ENCODE measurements at places on chromosomes 13 and 19.

DNA sequence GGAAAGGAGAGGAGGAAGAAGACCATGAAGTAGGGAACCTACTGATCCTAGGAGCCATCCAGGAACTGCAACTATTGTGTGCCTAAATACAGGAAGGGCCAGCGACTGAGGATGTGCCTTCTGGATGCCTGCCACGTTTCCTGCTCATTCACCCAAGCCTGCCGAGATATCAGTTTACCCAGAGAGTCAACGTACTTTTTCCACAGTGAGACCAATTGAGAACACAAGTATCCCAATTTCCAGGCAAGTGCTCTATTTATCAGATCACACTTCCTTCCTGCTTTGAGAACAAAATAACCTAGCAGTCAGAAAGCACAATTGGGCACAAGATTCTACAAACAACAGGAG, 122.4 kb downstream of the AKAP11 start:
- DNase-seq = no peak

DNA sequence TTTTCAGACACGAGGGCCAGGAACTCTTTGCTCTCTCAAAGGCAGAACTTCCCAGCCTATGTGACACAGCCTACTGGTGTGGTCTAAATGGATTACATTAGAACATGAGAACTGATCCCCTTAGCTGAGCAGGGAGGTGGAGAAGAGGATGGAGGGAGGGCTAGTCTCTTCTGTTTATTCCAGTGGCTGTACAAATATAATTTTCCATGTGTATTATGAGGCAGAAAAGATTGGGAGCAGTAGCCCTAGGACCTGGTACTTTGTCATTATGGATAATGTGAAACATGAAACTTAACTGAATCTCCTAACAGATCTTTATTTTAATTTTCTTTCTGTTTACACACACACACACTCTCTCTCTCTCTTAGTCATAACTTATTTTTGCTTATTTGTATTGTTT, 82.1 kb downstream of the WDFY2 start:
- no peak for DNase-seq

DNA sequence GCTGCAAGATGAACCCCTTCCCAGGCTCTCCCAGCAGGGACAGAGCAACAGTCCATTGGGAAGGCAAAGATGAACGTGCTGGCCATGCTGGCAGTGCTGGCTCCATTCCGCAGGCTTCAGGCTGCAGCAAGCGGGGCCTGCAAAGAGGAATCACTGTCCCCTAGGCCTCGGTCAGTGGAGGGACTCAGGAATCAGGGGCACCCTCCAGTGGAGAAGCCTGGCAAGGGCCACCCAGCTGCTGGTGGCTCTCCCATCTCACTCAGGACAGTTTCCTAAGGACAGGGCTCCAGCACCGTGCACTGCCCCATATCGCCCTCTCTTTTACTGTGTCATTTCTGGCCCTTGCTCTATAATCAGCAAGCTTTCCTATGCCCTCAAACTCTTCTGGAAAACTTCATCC, 498.6 kb downstream of the EFNB2 start:
- DNase-seq = no peak

- DNase-seq = no peak
Measured at GRCh38 chr13:44989941-44990340, 603 bp downstream of the GPALPP1 start.

DNA sequence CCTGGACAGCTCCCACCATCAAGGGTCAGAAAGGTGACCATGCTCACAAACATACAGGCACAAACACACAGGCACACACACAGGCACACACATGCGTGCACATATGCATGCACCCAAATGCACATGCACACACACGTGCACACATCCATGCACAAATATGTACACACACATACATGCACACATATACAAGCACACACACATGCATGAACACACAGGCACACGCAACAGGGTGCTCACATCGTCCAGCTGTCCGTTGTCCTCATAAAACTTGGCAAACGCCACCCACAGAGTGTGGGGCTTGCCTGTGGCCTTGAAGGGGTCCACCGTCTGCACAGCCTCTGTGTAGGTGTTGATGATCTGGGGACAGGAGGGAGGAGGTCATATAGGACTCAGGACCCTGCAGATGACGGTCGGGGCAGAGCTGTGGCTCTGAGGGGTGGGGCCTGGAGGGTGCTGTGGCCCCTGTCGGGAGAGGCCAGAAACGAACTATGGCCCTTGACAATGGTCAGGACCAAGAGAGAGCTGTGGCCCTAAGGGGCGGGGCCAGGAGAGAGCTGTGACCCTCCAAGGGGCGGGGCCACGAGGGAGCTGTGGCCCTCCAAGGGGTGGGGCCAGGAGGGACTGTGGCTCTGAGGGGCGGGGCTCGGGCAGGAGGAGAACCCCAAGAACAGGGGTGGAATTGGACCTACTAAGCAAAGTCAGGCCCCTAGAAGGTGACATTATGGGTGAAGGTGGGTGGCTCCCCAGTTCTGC, 6.2 kb downstream of the XAB2 start:
- DNase-seq = no peak

DNA sequence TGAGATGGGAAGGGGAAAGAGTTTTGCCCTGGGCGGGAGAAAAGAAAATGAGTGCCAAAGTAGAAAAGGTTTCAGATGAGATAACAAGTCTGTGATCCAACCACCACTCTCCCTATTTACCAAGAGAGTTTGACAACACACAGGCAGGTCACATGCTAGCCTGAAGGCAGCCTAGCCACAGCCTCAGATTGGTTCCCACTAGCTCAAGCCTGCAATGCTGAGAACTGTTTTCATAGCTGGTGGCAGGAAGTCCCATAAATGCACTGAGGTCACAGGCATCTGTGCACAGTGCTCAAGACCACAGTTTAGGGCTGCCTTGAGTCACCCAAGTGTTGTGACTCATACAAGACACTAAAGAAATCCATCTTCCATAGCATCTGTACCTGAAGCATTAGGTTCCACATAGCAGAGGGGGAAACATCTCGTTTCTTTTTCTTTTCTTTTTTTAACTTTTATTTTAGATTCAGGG, 18.5 kb upstream of the POP4 start:
- peak; percentile 15 for DNase-seq

GRCh38 chr19:33622809-33623511, 1.2 kb downstream of the CHST8 start:
- DNase-seq = no peak

DNA sequence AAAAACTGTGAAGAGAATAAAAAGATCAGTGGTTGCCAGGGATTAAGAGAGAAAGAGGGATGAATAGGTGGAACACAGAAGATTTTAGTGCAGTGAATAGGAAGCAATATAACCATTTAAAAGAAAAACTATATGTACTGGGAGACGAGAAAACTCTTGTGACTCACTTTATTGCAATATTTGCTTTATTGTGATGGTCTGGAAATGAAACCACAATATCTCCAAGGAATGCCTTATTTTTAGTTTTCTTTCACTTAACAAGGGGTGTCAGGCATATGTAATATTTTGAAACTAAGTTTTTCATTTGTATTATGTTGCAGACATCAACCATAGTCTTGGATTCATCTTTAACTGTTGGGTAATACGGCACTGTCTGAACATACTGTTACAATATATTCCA, 1308.2 kb downstream of the PCDH9 start:
- DNase-seq = no peak

- DNase-seq = no peak
Measured at GRCh38 chr13:27607125-27607524, 13.2 kb downstream of the LNX2 start.

GRCh38 chr19:9741476-9742171, 26.9 kb downstream of the ZNF846 start:
- DNase-seq = no peak

GRCh38 chr19:19268453-19269385, 4.4 kb downstream of the TM6SF2 start:
- DNase-seq = no peak

GRCh38 chr19:3556978-3557460, 367 bp downstream of the MFSD12 start:
- peak; percentile 52 for DNase-seq

- DNase-seq = no peak
Measured at GRCh38 chr13:46160471-46161066, 21.4 kb downstream of the LCP1 start.

GRCh38 chr19:3645067-3645396, 18.4 kb upstream of the CACTIN start:
- no peak for DNase-seq

GRCh38 chr13:76812206-76812897, 73.9 kb downstream of the KCTD12 start:
- DNase-seq = no peak

DNA sequence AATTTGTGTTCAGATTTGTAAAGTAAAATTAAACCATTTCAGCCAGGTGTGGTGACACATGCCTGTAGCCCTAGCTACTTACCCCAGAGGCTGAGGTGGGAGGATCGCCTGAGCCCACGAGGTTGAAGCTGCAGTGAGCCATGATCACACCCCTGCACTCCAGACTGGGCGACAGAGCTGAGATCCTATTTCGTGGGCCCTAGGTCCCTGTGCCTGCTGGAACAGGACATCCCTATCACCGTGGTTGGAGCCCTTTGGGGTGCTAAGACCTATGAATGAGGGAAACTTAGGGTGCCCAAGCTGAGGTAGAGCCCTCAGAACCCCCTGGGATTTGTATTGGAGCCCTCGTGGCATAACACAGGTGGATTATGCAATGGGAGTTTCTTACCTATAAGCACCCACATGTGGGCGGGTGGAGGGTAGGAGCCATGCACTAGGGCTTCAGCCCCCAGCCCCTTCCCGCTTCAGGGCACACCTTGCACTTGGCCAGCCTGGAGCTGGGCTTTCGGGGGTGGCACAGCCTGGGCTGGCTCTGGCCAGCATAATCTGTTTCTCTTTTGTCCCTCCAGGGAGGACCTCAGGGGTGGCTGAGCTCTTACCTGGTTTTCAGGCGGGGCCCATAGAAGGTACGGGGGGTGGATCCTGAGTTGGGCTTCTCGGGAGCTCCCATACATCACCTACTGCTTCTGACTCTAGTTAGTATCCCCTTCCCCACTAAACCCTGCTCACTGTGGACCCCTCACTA, 7.2 kb upstream of the USF2 start:
- no peak for DNase-seq

DNA sequence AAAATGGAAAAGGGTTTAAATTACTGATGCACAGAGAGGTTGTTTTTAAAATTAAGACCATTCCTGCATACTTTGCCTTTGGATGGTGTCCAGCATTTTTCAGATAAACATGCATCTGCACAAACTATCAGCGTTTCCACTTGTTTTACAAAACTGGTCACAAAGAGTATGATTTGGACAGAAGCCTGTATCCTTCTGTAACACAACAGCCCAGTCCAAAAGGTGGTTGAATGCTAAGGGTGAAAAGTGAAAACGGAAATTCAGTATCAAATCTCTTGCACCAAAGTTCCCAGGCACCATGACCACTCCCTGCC, 21.7 kb upstream of the DOCK9 start:
- DNase-seq = no peak

DNA sequence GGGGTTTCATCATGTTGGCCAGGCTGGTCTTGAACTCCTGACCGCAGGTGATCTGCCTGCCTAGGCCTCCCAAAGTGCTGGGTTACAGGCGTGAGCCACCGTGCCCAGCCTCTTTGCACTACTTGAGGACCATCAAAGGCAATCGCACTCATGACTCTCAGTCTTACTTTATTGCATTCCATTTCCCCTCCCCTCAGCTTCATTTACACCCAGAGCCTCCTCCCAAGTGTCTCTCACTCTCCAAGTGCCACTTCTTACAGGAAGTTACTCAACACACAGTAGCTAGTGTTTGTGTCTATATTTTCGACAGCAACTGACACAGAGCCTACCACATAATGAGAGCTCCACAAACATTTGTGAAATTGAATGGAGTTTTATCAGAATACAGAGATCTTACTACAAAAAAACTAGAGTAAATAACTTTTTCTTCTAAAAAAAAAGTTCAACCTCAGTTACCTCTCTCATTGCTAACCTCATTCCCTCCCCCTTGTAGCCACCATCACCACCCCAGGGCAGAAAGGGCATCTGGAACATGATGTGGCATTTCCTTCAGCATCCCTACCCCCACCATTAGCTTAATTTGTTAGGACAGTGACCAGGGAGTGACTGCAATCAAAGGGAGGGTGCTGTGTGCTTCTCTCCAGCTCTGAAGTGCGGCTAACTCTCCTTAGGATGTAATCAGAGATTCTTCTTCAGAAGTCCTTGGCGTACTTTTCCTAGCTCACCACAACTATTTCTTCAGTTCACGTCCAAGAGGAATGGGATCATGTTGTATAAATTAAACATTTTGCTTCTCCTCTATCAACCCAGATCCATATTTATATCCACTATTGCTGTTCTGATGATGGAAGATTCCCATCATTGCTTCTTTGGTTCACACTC, 17.0 kb upstream of the RUBCNL start:
- DNase-seq = no peak

GRCh38 chr13:23866420-23867026, 22.7 kb downstream of the MIPEP start:
- no peak for DNase-seq

DNA sequence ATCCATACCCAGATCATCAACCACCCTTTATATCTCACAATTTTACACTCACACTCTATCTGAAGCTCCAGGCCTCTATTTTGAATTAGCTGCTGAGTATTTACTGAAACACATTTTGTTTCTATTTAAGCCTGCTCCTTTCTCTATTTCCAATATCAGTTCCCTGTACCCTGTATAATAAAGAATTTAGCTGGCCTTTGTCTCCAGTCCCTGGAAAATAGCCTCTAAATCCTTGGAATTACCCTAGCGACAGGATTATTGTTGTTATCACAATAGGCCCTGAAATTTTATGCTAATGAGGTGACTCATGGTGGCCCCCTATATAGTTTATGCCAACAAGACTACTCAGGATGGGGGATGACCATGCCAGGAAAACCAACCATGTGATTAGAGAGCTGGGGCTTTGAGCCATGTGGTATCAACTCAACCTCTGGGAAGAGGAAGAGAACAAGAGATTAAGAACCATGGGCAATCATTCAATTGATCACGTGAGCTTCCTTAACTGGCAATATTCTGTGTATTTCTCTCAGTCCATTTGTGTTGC, 72.7 kb downstream of the KATNAL1 start:
- no peak for DNase-seq

GRCh38 chr19:41566001-41566400, 10.0 kb upstream of the CEACAM21 start:
- DNase-seq = no peak

DNA sequence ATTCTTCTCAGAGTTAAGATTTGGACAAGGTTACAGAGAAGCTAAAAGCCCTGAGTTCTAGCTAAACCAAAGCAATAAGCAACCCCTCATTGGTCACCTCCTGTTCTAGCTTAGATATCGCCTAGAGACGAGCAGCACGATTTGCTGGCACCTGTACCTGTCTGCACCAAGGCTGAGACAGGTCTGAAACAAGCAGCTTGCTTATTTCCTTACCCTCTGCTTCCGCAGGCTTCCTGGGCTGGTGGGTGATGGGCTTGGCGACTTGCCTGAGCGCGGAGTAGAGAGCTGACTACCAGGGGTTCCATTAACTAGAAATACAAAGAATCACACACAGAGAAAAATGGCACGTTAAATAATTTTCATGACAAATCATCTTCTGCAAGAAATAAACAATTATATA, 276.9 kb downstream of the DCLK1 start:
- no peak for DNase-seq
